ENCODE measurements at places on chromosomes 3 and 15. TPM values are rescaled to one million over a fixed set of nuclear protein-coding genes. Genes with fewer than 3 reads are reported as not detected.

CAMK1 gene
- total RNA-seq, result 27.4 TPM

GRCh38 chr15:70062321-70062956, 35.3 kb downstream of the TLE3 start:
- H3K27me3 ChIP-seq, result no peaks in the 10 kb centered on the region
- no peaks in the 10 kb centered on the region for H3K4me1 ChIP-seq
- H3K36me3 ChIP-seq, result peaks cover 60% of the 10 kb centered on the region
- DNase-seq, result no peak
- H3K4me3 ChIP-seq, result no peak overlapping the region

DNA sequence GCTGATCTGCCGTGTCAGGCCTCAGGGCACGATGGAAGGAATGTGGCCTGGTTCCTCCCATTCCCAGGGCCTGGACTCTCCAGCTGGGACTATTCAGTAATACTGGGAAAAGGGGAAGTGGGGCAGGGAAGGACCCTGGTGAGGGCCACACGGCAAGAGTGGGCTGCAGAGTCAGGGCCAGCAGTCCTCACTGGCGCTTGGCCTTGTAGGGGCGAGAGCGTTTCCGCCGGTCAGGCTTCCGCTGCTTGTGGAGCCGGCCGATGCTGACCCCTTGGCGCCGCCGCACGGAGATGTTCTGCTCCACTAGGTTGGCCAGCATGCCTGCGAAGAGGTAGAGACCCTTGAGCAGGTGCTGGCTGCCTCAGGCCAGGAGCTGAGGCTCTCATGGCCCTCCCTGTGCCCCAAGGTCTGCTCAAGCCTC, 42.8 kb downstream of the SEMA3G start:
- no peak for DNase-seq
- no peaks in the 10 kb centered on the region for H3K27me3 ChIP-seq

DNA sequence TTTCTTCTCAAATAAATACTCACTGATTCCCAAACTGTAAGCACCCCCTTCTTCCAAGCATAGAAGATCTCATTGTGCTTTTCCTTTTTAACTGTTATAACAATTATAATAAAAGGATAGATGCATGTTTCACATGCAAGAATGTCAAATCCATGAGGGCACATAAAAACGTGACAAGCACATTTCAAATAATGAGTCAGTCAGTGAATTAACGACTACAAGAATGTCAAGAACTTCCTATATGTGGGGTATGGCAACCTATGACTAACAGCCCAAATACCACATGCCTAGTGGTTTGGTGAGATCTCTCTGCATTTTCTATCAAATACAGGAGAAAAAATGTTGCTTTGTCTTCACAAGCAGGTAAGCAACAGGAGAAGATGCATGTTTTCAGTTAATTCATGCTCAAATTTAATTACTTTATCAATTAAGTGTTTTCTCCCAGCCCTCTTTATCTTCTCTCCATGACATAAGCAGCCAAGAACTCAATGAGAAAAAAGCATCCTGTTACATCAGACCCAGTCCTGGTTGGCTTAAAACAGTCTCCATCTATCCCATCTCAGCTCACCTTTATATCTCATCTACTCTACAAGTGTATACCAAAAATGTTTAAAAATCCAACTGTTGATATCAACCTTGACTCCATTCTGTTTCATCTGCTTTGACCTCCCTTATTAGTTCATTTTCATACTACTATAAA, 181.5 kb upstream of the LMCD1 start:
- H3K36me3 ChIP-seq, result no peaks in the 10 kb centered on the region
- no peak overlapping the region for H3K27ac ChIP-seq
- H3K27me3 ChIP-seq, result no peaks in the 10 kb centered on the region
- no peak overlapping the region for H3K4me3 ChIP-seq
- H3K4me1 ChIP-seq, result no peaks in the 10 kb centered on the region
